ENCODE measurements at places on chromosomes 7 and 10. TPM values are rescaled to one million over a fixed set of nuclear protein-coding genes. Genes with fewer than 3 reads are reported as not detected.

DNA sequence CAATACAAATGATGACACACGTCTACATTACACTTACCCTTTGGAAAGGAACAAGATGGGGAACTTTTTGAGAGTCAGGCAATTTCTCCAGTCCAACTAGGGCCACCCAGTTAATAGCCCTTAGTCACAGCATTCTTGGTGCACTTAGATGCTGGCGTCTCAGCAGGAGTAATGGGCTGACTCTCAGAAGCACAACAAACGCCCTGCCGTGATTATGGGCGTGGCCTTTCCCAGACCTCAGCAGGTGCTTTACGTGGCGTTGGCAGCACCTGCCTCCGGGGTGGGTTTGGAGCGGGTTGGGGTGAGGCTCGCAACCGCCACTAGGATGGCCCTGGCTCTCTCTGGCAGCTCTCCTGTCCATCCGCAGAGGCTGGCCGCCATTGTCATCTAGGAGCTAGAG, 147.6 kb upstream of the SHH start:
- ATAC-seq: no peak

GRCh38 chr10:110317866-110318850, 13.4 kb upstream of the SMNDC1 start:
- ATAC-seq: no peak

DNA sequence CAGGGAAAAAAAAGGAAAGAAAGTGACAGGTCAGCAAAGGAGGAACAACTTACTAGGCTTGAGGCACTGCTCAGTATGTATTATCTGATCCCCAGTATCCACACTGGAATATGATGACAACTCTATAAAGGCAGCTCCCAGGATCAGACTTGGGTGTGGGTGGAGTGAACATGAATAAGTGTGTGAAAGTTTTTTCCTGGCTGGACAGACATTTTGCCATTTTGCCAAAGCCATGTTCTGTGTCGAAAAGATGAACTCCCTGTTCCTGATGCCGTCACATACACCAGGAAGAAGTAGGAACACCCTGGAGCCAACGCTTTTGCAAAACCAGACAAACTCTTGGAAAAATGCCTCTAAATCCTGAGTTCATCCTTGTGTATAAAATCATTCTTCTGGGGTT, 143.2 kb upstream of the MEOX2 start:
- no peak for ATAC-seq

GRCh38 chr7:151696721-151697514, 177.2 kb upstream of the RHEB start:
- ATAC-seq: peak; percentile 87

DNA sequence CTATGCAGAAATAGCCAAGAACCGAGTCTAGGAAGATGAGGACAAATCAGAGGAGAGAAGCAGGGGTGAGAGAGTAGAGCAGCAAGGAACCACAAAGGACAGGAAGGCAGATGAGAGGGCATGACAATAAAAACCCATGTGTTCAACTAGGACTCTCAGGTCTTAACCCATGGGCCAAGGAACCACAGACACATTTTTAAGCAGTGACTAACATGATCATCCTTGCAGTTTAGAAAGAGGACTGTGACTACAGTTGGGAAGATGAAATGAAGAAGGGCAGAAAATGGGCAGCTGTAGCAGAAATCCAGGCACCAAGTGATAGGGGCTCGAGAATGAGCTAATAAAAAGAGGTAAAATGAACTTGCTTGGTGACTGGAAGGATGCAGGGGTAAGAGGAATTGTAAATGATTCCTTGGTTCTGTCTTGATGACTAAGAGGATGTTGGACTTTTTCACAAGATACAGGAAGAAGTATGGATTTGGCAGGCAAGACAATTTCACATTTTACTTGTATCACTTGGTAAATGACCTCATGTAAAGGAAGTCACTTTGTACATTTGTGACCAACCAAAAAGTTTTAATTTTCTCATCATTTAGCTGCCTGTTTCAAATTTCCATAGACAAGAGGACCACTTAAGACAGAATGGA, 22.8 kb downstream of the SGMS1 start:
- no peak for ATAC-seq

GRCh38 chr7:98779800-98780587, 89.8 kb downstream of the TMEM130 start:
- ATAC-seq: peak; percentile 73

DNA sequence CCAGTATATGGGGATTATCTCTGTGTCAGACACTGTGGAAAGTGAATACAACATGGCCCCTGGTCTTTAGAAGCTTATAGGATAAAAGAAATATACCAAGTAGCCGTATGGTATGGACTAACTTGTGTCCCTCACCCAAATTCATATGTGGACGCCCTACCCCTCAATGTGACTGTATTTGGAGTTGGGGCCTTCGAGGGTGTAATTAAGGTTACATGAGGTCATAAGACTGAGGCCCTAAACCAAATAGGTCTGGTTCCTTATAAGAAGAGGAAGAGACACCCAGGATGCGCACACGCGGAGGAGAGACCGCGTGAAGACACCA, 36.3 kb downstream of the ASB13 start:
- no peak for ATAC-seq

DNA sequence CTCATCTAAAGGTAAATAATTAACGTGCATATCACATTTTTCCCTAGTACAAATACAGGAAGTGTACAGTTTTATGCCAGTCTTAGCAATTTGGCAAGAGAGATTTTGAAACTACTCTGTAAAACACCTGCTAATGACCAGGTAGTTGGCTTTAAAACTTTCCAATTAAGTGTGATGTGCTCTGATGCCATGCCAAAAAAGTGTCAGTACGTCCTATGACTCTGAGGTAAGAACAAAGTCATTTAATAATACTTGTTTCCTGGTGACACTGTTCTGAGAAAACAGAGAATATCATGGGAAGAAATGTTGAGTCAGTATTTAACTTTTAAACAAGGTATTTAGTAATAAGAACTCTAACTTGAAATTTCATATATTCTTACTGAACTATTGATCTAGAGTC, 9.6 kb downstream of the PDZD8 start:
- ATAC-seq: no peak

GRCh38 chr10:78470267-78471103, 436.8 kb downstream of the RPS24 start:
- ATAC-seq: no peak

GRCh38 chr7:134630893-134631292, 15.8 kb upstream of the BPGM start:
- no peak for ATAC-seq

- peak; percentile 29 for ATAC-seq
Measured at GRCh38 chr10:133237241-133237587, 441 bp upstream of the VENTX start.

DNA sequence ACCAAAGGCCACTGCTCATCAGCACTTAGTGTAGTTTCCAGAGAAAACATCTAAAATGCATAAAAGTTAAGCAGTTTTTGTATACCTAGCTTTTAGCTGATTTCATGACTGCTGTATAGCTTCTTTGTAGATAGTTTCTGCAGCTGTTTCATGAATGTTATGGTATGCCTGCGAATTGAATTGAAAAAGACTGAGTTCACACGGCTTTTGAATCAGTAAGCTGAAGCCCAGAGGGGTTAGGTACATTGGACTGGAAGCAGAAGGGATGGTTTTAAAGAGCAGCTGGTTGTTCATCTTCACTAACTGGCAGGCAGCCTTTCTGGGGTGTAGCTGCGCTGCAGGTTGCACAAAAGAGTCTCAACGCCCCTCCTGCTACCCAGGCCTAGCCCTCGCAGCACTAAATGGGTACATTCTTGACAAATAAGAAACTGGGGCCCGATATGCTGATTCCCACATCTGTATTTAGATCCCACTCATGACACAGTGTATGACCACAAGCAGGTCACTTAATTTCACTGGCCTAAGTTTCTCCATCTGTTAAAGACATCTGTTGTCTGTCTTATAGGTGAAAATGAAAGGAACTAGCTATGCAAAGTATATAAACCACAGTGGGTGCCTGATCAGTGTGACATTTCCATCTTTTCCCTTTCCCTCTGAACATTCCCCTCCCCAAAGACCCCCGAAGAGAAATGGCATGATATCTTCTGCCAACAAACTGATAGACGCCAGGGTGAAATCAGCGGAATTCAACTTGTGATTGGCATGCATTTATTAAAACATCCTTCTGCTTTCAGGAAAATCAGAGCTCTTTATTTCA, 85.9 kb upstream of the AGBL3 start:
- ATAC-seq: no peak

DNA sequence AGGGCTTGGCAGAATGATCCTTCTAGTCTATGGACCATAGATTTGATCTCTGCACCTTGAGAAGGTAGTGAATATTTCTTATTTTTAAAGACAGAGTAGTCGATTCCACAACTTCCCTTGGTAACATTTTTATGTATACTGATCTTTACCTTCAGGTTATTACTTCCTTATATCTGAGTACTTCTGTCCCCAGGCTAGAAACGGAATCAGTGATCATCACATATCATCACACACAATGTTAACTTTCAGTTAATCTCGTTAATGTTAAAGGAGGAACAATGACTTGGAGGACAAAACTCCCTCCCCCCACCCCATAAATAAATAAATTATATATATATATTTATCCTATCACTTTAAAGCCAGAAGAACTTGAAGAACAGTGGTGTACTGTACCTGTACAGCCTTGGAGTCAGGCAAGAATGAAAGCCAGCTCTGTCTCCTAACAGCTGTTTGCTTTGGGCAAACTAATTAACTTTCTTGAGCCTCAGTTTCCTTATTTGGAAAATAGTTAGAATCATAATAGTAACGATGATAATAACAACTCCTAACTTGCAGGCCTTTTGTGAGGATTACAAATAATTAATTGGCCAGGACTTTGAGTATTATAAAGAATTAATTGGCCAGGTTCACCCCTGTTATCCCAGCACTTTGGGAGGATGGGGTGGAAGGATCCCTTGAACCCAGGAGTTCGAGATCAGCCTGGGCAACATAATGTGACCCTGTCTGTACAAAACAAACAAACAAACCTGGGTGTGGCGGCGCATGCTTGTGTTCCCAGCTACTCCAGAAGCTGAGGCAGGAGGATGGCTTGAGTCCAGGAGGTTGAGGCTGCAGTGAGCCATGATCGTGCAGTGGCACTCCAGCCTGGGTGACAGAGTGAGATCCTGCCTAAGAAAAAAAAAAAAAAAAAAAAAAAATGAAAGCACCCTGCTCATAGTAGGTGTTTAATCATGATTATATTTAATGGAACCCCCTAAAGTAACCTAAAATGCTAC, 63.5 kb downstream of the SAMD9 start:
- ATAC-seq: no peak

DNA sequence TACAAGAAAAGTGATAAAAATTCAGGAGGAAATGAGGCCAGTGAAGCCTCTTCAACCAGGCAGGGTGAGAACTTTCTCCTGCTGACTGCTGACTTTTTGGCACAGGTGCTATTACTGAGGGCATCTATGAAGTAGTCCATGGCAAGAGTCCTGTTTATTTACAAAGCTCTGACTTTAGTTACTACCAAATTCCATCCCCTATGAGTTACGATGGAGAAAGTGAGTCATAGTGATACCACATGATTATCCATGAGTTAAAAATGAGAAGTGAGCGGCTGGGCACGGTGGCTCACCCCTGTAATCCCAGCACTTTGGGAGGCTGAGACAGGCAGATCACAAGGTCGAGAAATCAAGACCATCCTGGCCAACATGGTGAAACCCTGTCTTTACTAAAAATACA, 19.9 kb downstream of the CCDC3 start:
- no peak for ATAC-seq

DNA sequence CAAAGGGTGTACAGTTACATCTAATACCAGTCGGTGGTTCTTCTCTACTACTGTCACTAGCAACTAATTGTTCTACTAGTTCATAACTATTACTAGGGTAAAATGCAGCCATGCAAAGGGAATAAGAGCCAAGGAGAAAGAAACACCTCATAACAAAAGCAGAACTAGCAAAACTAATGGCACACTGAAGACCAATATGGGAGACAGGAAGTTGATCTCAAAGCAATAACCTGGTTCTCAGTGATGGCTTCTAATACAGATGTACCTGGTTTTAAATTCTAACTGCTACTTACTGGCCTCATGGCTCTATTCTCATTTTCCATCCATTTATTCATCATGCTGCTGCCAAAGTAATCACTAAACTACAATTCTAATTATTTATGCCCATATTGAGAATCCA, 170.3 kb downstream of the SEMA3E start:
- no peak for ATAC-seq

GRCh38 chr10:32269343-32270100, 77.4 kb downstream of the EPC1 start:
- no peak for ATAC-seq

GRCh38 chr7:127158659-127159058, 94.1 kb downstream of the GRM8 start:
- ATAC-seq: no peak

DNA sequence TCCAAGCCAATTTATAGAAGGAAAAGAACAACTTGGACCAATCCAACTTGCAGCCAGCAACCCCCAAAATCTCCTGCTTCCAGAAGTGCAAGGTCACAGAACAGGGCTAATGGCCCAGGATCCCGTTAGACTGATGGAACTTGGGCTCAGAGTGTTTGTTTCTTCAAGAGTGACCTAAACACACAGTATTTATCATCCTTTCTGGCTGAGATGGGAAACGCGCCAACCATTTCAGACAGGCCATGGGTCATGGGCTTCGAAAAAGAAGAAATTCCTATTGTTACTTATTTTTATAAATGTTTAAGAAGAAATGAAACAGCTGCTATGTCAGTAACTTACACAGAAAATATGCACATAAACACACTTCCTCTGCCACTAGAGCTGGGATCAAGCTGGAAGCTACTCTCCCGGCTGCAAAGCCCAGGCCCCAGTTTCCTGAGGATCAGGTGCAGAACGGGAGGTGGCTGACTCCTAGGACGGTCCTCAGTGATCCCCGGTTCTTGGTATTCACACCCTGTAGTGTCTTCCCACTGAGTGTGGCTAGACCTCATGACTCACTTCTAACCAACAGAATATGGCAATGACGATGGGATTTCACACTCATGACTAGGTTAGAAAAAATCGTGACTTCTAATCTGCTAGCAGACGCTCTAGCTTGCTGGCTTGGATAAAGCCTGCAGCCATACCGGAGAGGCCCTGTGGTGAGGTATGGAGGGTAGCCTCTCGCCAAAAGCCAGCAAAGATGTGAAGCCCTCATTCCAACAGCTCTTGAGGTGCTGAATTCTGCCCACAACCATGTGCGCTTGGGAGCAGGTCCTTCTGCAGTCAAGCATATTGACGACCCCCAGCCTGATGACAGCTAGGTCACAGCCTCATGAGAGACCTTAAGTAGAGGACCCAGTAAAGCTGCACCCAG, 60.2 kb downstream of the CHST15 start:
- peak; percentile 83 for ATAC-seq

- ATAC-seq: no peak
Measured at GRCh38 chr7:138478499-138478908, 18.4 kb downstream of the TRIM24 start.

GRCh38 chr7:111232249-111233084, 141.5 kb downstream of the LRRN3 start:
- peak; percentile 62 for ATAC-seq

GRCh38 chr7:200704-201103, 8.3 kb downstream of the FAM20C start:
- no peak for ATAC-seq

- ATAC-seq: no peak
Measured at GRCh38 chr10:2358586-2358985, 621.3 kb upstream of the ADARB2 start.

GRCh38 chr7:102273749-102274712, 12.6 kb upstream of the SH2B2 start:
- peak; percentile 83 for ATAC-seq

LRRC4 gene
- total RNA-seq: 20.8 TPM

NKX1-2 gene
- total RNA-seq: not detected

LRRN3 gene
- 5.8 TPM for total RNA-seq

ANAPC16 gene
- 45.4 TPM for total RNA-seq

IFIT1B gene
- total RNA-seq: 1.0 TPM

Data from motor neuron (in vitro differentiated cells).